ENCODE measurements at places on chromosomes 6 and 20.
A peak's percentile ranks its signal among the peaks of the same experiment; 100 is the strongest.

- DNase-seq = no peak
Observed at GRCh38 chr6:4561773-4562400, 214.3 kb upstream of the CDYL start.

- no peak for DNase-seq
Observed at GRCh38 chr6:35367646-35368037, 25.3 kb downstream of the PPARD start.

DNA sequence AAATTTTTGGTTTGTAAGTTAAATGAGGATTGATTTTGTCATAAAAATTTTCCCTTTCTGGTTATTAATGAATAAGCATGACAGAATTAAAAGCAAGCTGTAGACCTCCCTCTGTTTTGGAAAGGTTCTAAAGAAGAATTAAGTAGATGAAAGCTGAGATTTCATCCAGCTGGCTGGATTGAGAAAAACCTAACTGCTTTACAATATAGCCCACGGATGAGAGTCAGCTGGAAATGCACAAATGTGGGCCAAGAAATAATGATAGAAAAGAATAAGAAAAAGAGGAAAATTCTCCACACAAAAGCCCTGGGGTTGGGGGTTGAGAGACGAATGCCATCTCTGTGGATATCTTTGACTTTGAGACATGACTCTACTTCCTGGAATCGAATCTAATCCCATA, 631.6 kb downstream of the HDGFL1 start:
- DNase-seq = no peak

DNA sequence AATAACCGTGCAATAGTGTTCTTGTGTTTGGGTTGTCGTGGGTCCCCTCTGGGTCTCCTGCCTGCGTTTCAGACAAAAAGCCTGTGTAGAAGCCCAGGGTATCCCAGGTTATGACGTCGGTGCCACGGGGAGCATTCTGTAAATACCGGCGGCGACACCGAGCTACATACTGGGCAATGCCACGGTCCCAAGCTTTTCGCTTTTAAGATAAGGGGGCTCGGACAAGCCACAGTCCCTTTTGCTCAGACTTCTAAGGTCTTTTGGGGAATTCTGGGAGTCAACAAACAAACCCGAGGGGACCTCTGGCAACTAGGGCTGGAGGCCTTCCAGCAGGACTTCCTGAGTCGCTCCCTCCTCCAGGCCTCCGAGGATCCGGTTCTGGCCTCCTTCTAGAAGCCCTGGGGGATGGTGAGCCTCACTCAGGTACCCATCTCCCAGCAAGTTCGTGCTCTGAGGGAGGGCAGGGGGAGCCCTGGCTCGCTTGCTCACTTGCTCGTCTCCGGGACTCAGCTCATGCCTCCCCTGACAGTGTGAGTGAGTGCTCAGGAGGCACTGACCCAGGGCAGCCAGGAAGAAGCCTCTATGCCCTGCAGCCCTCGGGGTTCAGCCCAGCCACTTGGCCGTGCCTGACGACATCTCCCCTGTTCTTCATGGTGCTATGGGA, 62.4 kb upstream of the MRPS10 start:
- no peak for DNase-seq

- peak; percentile 82 for DNase-seq
Observed at GRCh38 chr20:35447082-35447789, 8.2 kb upstream of the CEP250 start.

- no peak for DNase-seq
Observed at GRCh38 chr20:32517518-32517873, 67.6 kb downstream of the NOL4L start.

DNA sequence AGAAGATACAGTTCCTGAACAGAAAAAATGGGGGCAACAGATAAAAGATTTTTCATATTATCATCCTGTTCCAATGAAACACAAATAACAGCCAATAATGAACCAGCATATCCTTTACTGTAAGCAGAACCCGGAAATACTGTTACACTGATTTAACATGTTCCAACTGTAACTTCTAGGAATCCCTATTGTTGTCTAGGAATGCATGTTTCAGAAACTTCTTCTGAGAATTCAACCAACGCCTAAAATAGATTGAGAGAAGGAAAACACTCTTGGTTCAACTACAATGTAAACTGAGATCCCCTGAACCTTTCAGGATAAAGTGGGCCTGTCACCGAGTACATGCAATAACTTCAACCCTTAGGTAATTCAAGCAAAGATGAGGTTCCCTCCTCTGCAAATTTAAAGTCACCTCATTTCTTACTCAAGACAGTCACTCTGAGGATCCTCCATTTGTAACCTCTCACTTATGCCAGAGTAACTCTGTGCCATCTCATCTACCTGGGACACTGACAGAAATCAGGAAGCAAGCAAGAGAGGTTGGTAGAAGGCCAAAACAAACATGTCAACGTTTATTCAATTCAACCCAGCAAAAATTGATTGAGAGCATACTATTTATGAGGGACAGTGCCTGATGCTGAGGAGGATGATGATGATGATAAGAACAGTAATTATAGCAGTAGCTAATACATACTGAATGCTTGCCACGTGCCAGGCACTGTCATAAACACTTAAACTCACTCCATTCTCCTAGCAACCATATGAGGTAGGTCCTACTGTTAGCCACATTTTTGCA, 14.1 kb downstream of the UBE3D start:
- no peak for DNase-seq

DNA sequence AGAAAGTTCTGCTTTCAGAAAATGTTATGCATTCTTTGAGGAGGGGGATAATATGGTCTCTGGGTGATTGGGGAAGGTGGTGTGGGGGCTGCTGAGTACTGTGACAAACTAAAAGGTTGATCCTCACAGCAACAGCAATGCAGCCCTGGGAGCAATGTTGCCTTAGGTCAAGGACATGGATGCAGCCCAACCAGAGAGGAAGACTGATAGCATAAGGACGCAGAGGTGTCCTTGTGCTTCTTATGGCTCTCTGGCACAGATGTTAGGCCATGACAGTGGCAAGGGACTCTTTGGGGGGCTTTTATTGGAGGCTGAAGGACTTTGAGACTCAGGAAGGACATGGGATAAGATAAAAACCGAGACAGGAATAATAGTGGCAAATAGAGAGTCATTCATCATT, 186.2 kb upstream of the PHACTR1 start:
- DNase-seq = no peak

GRCh38 chr20:52313341-52313963, 121.9 kb upstream of the ZFP64 start:
- no peak for DNase-seq

- DNase-seq = no peak
Observed at GRCh38 chr6:50962213-50962759, 143.6 kb downstream of the TFAP2B start.

GRCh38 chr6:51711876-51712275, 375.5 kb downstream of the PKHD1 start:
- DNase-seq = no peak

DNA sequence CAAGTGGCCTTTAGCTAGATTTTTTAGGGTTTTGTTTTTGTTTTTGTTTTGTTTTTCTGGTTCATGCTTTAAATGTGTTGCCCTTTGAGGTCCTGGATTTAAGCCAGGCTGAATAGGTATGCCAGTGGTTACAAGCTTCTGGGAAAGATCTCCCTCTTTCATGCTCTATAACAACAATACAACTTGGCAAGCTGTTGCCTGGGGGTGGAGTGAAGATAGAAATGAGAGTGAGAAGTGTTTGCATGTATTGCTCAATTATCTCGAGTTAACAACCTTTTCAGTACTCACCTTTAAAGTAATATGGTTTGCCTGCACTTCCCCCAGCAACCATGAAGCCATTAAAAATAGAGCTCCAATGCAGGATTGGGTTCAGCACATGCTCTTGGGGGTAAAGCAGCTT, 19.2 kb upstream of the HAO1 start:
- DNase-seq = no peak

GRCh38 chr20:63791497-63792156, 39.4 kb downstream of the ZBTB46 start:
- DNase-seq = no peak

DNA sequence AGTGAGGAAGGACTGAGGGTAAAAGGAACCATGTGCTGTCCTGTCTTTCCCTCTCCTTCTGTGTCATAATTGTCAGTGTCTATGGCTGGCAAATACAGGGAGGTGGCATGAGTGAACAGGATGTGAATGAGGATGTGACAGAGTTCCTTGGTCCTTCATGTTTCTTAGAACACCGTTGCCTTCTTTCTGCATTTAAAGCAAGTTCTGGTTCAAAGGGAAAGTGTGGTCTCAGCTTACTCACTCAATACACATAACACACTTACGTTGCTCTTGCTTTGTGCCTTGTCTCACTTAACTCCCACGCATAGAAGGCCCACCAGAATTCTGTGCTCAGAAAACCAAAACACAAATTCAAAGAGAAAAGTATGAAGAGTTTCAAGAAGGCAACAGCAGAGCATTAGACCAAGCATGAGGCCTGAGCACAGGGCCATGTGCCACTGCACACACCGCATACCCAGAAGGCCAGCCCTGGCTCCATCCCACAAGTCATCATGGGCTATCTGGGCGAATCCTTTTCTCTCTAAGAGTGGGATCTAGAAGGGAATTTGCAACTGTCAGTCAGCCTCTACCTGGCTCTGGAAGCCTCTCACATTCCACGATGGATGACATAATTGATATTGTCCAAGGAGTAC, 38.9 kb upstream of the SAYSD1 start:
- DNase-seq = no peak

- no peak for DNase-seq
Observed at GRCh38 chr6:133106934-133107333, 134.2 kb upstream of the EYA4 start.

DNA sequence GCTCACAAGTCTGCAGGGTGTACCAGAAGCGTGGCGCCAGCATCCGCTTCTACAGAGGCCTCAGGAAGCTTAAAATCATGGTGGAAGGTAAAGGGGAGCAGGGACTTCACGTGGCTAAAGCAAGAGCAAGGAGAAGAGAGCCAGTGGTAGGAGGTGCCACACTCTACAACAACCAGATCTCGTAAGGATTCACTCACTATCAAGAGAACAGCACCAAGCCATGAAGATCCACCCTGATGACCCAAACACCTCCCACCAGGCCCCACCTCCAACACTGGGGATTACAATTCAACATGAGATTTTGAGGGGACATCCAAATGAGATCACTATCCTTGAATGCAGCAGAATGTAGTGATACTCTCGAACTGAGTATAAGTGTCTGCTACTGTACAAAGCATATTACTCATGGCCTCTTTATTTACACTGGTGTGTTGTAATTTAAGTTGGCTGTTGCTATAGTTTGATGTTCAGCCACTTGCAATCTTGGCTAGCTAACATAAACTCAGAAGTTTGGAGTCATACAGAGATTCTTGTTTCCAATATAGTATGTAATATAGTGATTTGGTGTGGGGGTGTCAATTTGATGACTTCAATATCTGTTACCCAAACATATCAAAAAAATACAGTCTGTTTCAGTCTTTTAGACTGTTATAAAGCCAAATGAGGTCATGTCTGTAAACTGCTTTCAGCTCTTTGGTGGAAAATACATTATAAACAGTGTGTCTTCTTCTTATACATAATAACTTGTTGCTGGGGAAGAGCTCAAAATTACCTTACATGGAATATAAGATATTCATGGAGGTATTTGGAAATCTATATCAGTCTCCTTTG, 39.4 kb upstream of the MYLIP start:
- no peak for DNase-seq

GRCh38 chr20:15857173-15857784, 716.0 kb downstream of the KIF16B start:
- DNase-seq = no peak

DNA sequence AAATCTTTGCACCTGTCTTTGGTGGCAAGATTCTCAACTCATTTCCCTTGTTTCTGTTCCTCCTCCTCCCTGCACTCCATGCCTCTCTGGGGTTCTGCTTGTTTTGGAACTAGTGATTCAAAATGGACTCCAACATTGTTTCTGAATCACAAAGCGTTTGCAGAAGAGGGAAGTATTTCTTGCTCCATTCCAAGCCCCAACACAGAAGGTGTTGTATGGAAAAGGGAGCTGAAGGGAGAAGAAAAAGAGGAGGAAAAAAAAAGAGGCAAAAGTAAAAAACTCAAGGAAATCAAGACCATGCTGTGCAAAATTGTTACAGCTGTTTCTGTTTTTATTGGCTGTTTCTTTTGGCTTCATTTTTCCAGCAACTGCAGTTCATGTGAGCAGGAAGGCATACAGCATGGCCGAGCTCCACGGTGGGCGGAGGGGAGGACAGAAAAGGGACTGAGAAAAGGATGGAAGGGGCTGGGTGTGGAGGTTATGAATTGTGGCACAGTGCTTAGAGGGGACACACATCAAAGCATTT, 66.9 kb upstream of the PRL start:
- no peak for DNase-seq

DNA sequence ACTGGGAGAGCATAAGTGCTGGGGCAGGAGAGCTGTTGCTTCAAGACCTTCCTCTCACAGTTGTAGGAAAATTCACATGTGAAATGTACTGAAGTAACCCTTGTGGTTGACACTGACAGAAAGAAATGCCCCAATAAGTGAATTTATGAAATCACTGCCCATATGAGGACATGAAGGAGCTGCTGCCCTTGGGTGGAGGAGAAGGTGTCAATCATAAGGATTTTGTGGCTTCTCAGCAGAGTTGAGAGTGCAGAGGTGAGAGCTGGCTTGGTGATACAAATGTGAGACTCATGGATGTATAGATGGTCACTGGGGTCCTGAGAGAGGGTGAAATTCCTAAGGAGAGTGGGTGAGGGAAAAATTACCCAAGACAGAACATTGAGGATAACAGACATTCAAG, 33.9 kb upstream of the CMTR1 start:
- no peak for DNase-seq

- DNase-seq = no peak
Observed at GRCh38 chr6:99036672-99037071, 88.9 kb upstream of the FBXL4 start.

GRCh38 chr6:101113468-101114260, 232.5 kb upstream of the ASCC3 start:
- DNase-seq = no peak

GRCh38 chr20:50815162-50815989, 20.5 kb downstream of the BCAS4 start:
- no peak for DNase-seq

DNA sequence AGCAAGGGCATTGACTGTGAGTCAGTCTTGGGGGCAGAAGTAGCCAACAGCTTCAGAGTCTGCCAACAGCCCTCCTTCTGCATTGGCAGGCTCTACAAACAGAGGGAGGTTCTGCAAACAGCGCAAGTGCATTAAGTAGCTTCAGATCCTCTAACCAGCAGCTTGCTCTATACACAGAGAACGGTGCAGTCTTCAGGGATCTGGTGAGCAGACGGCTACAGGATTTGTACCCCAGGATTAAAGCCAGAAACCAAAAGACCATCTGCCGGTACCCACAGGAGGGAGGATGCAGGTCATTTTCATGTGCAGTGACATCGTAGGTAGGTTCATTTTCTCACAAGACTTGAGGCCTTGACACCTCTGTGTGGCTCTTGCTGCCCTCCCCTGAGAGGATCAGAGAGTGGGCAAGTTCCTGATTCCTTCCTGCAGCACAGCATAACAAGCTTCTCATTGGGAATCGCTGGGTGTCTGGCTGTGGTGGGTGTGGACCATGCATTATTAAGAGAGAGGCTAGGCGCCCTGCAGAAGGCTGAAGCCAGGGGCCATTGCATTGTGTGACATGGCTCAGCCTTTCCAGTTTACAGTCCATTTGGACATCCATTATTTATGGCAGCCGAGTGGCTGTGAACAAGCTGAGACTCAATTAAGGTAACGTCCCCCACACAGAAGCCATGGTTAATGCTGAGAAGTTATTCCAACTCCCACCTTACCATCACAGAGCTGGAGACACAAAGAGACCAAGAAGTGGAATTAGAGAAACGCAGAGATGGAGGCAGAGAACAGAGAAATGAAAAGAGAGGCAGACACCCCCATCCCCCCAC, 250.0 kb downstream of the LRFN2 start:
- DNase-seq = no peak

GRCh38 chr6:113855500-113856374, 1.4 kb upstream of the MARCKS start:
- DNase-seq = no peak
